Adrenal gland (tissue), 19 donors: ENCODE measurements at places on chromosomes 2 and 18. TPM values are rescaled to one million over a fixed set of nuclear protein-coding genes. Genes with fewer than 3 reads are reported as not detected.

MAPK4 gene
- 85.0 TPM for total RNA-seq

DNA sequence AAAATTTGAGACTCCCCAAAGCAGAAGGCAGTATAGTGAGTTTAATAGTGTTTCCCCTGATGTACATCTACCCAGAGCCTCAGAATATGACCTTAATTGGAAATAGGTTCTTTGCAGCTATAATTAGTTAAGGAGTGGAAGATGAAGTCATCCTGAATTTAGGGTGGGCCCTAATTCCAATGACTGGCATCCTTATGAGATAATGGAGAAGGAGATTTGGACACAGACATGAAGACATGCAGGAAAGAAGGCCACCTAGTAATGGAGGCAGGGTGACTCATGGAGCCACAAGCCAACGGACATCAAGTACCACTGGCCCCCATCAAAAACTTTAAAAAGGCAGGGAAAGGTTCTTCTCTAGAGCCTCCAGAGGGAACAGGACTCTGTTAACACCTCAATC, 308.9 kb downstream of the TXNL1 start:
- H3K4me1 ChIP-seq, result no peaks in the 10 kb centered on the region
- no peaks in the 10 kb centered on the region for H3K27me3 ChIP-seq
- no peak overlapping the region for H3K4me3 ChIP-seq
- no peak overlapping the region for H3K27ac ChIP-seq

DNA sequence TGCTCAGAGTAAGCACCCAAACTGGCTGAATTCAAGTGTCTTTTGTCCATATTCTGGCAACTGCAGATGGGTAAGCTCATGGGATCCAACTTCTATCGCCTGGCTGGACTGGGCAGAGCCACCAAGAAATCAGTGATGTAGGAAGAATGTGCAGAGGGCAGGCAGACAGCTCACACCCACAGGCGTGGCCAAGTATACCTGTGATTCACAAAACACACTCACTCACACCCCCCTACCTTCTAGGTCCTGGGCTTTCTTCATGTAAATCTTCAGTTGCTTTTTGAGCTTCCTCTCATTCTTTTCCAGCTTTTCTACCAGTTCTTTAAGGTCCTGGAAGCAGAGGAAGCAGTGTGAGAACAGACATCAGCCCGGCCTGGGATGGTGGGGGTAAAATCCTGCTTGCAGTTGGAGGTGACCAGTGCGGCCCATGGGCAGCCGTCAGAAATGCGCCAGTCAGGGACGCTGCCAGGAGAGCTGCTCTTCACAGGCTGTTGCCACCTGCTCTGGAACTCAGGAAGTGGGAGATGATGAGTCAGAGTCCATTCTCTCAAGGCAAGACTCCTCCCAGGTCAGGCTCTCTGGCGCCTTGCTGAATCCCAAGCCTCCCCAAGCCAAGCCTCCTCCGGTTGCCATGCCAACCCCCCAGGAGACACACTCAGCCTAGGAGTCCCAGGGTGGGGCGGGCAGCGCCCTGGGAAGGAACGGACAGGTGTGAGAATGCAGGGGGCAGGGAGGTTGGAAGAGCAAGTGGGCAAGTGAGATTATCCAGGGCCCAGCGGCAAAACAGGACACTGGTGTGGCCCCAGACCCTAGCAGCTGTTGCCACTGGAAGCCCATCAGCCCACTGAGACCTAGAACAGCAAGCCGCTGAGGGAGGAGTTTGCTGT, 36.2 kb upstream of the ACAA2 start:
- no peak overlapping the region for H3K4me3 ChIP-seq
- DNase-seq, result peak; percentile 21
- no peaks in the 10 kb centered on the region for H3K4me1 ChIP-seq
- no peaks in the 10 kb centered on the region for H3K27me3 ChIP-seq
- H3K36me3 ChIP-seq, result no peaks in the 10 kb centered on the region

GRCh38 chr2:213609570-213610170, 325.4 kb downstream of the SPAG16 start:
- no peaks in the 10 kb centered on the region for H3K36me3 ChIP-seq
- H3K4me3 ChIP-seq, result no peak overlapping the region
- no peak overlapping the region for H3K27ac ChIP-seq
- H3K4me1 ChIP-seq, result no peaks in the 10 kb centered on the region

DNA sequence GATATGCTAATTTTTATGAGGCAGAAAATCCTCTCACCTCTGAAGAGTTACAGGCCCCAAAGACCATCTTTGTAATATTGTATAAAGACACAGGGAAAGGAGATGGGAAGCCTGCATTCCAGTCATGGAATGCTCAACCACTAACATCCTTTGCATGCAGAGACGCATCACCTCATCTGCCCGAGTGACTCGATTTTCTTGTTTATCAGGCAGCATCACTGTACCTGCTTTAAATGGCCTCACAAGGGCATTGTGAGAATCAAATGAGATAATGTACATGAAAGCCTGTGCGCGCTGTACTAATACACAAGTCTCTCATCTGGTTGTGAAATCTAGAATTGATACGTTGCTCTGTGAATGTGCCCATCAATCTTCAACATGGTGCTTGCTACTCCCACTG, 10.2 kb upstream of the TMEM247 start:
- no peak overlapping the region for H3K27ac ChIP-seq
- H3K4me3 ChIP-seq, result no peak overlapping the region
- H3K36me3 ChIP-seq, result no peaks in the 10 kb centered on the region
- DNase-seq, result no peak

DNA sequence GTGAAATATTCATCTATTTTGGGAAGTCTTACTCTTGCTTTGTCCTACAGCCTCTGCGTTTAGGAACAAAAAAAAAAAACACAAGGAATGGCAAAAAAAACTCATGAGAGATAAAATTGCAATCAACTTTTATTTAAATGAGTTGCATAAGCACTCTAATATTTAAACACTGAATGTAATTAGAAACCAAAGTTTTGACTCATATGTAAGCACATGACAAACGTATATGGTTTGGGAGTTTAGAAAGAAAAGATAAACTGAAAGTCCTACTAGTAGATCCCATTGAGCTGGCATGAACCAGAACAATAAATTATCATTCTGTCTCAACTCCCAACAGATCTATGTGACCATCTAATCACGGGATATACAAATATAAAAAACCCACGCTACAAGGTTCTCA, 44.8 kb downstream of the REV1 start:
- no peak overlapping the region for H3K4me3 ChIP-seq
- DNase-seq, result no peak
- no peak overlapping the region for H3K27ac ChIP-seq

DNA sequence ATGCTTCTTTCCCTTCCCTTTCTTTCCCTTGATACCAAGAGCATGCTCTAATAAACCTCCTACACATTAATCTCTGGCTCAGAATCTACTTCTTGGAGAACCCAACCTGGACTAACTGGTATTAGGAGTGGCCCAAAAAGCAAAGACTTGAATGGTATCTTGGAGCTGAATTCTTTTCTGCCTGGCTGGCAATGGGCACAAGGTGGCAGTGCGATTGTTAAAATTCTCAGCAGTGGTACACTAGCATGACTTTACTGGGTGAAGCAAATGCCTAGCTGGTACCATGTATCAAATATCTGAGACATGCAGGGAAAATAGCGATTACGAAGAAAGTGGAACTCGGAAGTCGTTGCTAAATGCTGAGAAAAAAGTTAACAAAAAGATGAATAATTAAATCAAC, 376.1 kb downstream of the XIRP2 start:
- no peak overlapping the region for H3K27ac ChIP-seq
- no peaks in the 10 kb centered on the region for H3K27me3 ChIP-seq
- H3K36me3 ChIP-seq, result no peaks in the 10 kb centered on the region
- H3K4me3 ChIP-seq, result no peak overlapping the region
- H3K4me1 ChIP-seq, result no peaks in the 10 kb centered on the region

GRCh38 chr2:58756336-58756735, 515.2 kb upstream of the FANCL start:
- no peak overlapping the region for H3K27ac ChIP-seq
- no peak for DNase-seq
- no peaks in the 10 kb centered on the region for H3K4me1 ChIP-seq
- no peaks in the 10 kb centered on the region for H3K27me3 ChIP-seq

- H3K27ac ChIP-seq, result no peak overlapping the region
- no peaks in the 10 kb centered on the region for H3K36me3 ChIP-seq
- DNase-seq, result no peak
- no peaks in the 10 kb centered on the region for H3K27me3 ChIP-seq
These were observed 42.9 kb upstream of the EML6 start for GRCh38 chr2:54680397-54681041.

NTSR2 gene
- total RNA-seq, result 0.35 TPM

GRCh38 chr2:157364257-157364974, 38.8 kb upstream of the ERMN start:
- no peaks in the 10 kb centered on the region for H3K36me3 ChIP-seq
- H3K27me3 ChIP-seq, result no peaks in the 10 kb centered on the region
- no peak for DNase-seq

GRCh38 chr2:162994718-162995117, 156.2 kb upstream of the KCNH7 start:
- no peak for DNase-seq
- no peaks in the 10 kb centered on the region for H3K4me1 ChIP-seq
- no peaks in the 10 kb centered on the region for H3K36me3 ChIP-seq
- H3K27me3 ChIP-seq, result no peaks in the 10 kb centered on the region
- H3K4me3 ChIP-seq, result no peak overlapping the region

DNA sequence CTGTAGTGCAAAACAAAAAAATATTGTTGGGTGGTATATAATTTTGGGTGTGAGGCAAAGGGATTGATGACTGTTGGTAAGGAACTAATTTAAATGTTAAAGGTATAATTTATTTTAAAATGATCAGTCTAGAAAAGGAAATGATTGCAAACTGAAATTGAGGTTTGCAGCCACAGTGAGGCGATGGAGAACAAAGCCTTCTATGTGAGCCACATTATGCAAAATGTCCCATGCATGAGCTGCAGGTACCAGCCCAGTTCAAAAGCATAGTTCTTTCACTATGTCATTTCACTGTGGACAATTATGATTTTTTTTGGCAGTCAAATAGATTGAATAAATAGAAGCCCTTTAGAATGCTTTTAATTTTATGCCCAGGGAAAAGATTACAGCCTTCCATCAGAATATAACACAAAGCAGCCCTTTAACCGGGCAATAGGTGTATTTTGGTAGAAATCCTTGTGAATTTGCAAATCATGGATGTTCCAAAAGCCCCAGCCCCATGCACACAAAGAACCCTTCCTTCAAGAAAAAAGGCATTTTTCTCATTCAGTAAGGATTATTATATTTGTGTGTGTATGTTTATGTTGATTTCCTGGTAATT, 1.7 kb downstream of the MAP2 start:
- H3K4me1 ChIP-seq, result peaks cover 17% of the 10 kb centered on the region
- peak; percentile 15 for DNase-seq
- H3K36me3 ChIP-seq, result no peaks in the 10 kb centered on the region

MEP1B gene
- not detected for total RNA-seq

GRCh38 chr2:236968101-236968879, 117.4 kb upstream of the COPS8 start:
- H3K27me3 ChIP-seq, result no peaks in the 10 kb centered on the region
- H3K4me3 ChIP-seq, result no peak overlapping the region

LINC00305 gene
- total RNA-seq, result 0.33 TPM

DNA sequence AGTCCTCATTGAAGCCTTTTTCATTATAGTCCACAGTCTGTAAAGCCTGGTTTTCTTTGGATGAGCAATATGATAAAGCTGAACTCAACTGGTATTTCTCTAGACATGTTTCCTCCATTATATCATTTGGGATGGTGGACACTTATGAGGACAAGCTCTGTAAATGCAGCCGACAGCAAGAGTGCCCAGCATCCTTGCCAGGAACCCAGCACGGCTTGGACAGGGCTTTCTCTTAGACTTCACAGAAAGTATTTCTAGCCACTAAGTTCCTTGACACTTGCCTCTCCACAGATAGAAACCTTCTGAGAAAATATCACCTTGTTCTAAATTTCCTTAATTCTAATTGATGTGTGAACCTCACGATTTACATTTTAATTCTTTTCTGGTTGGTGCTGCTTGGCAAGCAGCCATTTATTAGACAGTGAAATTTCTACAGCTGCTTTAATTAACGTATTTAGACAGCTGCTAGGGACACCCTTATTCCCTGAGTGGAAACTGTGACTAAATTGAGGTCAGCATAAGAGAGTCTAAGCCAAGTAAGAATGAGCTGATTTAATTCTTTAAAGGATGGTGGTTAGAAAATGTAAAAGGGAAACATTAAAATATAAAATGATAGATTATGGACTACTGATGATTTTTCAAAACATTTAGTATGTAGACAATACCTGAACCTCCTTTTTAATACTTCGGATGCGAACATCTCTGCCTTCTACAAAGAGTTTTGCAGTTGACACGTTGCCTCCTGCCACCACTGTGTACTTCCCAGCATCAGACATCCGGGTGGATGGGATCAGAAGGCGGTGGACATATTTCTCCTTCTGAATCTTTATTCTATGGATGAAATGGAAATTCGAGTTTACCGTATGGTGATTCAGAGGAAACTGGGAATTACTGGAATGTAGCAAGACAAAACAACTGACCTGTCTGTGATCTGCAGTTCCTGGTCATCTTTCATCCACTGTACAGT, 39.8 kb downstream of the TTN start:
- no peak overlapping the region for H3K27ac ChIP-seq
- no peaks in the 10 kb centered on the region for H3K27me3 ChIP-seq
- H3K4me3 ChIP-seq, result no peak overlapping the region
- no peak for DNase-seq

GRCh38 chr2:154470376-154470775, 228.1 kb upstream of the KCNJ3 start:
- H3K4me3 ChIP-seq, result no peak overlapping the region
- no peaks in the 10 kb centered on the region for H3K4me1 ChIP-seq
- no peak for DNase-seq
- no peaks in the 10 kb centered on the region for H3K36me3 ChIP-seq

BMP10 gene
- not detected for total RNA-seq

GRCh38 chr18:46152436-46152807, 48.2 kb downstream of the HAUS1 start:
- no peak overlapping the region for H3K27ac ChIP-seq
- no peak overlapping the region for H3K4me3 ChIP-seq
- no peaks in the 10 kb centered on the region for H3K36me3 ChIP-seq
- peaks cover 9% of the 10 kb centered on the region for H3K4me1 ChIP-seq
- H3K27me3 ChIP-seq, result no peaks in the 10 kb centered on the region

KCNK3 gene
- 515 TPM for total RNA-seq

UNC80 gene
- 14.4 TPM for total RNA-seq

DNA sequence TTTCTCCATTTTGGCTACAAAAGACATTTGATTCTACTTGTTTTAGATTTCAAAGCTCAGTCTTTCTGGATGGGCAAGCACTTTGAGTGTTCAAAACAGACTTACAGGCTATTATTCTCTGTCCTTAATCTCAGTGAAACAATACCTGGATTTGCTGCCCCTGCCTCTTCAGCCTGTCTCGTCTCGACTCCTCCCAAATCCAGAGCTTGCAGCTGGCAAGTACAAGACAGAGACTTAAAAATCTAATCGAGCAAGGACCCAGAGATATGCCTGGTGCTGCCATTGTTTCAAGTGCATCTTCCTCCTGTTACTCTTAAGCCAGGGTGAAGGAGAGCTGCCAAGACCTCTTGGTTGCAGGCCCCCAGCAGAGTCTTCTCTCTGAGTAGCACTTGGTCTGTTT, 59.2 kb downstream of the LRRC30 start:
- no peak overlapping the region for H3K4me3 ChIP-seq
- H3K27ac ChIP-seq, result no peak overlapping the region
- no peak for DNase-seq
- H3K36me3 ChIP-seq, result no peaks in the 10 kb centered on the region
- H3K27me3 ChIP-seq, result no peaks in the 10 kb centered on the region
- no peaks in the 10 kb centered on the region for H3K4me1 ChIP-seq

RAPGEF4 gene
- 288 TPM for total RNA-seq
